ENCODE measurements at places on chromosomes 12 and 14. TPM values are rescaled to one million over a fixed set of nuclear protein-coding genes. Genes with fewer than 3 reads are reported as not detected.

SYCP3 gene
- polyA plus RNA-seq: 0.33 TPM

FITM1 gene
- polyA plus RNA-seq: 1.1 TPM

TECPR2 gene
- polyA plus RNA-seq: 3.2 TPM

WASHC3 gene
- polyA plus RNA-seq: 96.0 TPM

VASH1 gene
- polyA plus RNA-seq: 0.70 TPM

C12orf43 gene
- polyA plus RNA-seq: 23.3 TPM

KRT71 gene
- not detected for polyA plus RNA-seq

CPNE8 gene
- 0.86 TPM for polyA plus RNA-seq

RTL1 gene
- polyA plus RNA-seq: not detected

ALDH2 gene
- 11.9 TPM for polyA plus RNA-seq

CLBA1 gene
- polyA plus RNA-seq: 1.3 TPM
